ENCODE measurements at places on chromosomes 6 and 20.

DNA sequence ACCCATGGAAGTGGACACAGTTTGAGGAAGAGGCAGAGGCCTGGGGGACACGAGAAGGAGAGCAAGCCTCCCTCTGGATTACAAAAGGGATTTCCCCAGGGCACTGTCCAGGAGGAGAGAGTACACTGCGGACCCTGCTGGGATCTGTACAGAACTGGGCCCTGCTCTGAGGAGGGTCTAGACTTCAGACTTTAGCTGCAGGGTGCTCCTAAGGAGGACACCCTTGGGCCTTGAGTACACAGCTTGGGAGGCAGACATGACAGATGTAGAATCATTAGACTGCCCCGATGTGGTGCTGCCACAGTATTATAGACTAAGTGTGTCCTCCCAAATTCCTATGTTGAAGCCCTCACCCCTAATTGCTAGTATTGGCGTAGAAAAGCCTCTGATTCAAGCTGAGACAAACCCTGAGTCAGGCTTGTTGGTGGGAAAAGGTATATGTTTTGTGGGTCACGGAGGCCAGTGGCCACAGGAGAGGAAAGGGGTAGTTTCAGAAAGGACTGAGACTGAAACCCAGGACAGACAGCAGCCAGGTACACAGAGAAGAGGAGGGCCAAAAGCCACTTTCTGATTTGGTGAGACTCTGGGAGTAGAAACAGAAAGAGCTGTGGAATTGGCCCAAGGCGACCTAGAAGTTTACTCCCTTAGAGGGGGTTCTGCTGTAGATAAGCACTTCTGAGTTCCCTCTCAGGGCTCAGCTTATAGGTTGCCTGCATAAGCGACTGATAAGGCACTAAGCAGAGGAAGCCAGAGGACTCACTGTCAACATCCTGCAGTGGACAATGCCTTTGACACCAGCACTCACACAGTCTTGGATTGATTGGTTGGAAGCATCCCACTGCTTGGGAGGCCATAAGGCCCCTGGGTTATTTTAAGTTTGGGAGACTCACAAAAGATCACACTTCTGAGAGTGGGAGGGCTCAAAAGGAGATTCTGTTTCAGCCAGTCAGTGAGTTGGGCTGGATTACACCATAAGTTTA lies 16.5 kb upstream of the SH3BGRL2 start:
- no peak for DNase-seq

GRCh38 chr6:152634773-152635172 lies 2.4 kb downstream of the SYNE1 start:
- no peak for DNase-seq

- DNase-seq: no peak
These were observed 69.0 kb downstream of the ID4 start for GRCh38 chr6:19906171-19906570.

DNA sequence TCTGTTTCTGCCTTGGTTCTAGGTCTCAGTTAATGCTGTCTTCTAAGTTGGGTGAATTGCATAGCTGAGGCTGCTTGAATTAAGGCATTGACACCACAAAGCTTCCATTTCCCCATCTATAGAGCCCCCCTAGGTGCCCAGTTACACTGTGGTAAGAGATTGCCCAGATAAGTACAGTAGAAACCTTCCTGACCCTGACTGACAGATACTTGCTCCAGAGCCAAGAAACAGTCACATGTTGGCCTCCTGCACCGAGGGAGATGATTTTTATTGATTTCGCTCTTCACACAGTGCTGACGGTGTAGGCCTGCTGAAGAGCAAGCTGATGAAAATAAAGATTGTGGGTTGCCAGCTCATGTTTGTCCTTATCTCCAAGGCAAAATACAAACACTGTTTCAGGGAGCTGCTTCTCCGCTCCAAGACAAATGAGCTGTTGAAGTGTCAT lies 67.9 kb downstream of the TRMT11 start:
- no peak for DNase-seq

DNA sequence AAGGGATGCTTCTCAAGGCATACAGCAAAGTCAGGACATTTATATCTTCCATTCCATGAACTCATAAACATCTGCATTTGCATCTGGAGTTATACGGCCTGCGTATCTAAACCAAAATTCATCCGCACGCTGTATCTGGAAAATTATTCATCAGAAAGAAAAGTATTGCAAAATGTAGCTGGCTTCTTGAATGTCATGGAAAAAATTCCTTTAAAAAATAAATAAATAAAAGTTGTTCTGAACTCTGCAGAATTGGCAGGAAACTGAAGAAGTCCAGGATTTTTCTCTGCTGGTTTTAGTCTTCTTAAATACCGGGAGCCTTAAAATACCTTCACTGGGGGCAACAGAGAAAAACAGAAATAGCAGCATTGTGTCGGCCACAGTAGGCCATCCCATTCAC lies 23.7 kb upstream of the FOXF2 start:
- DNase-seq: no peak
